Foreskin keratinocyte (primary cell): ENCODE measurements at places on chromosomes 2 and 18. TPM values are rescaled to one million over a fixed set of nuclear protein-coding genes. Genes with fewer than 3 reads are reported as not detected.

CHRNG gene
- total RNA-seq, result not detected in 2 replicates

NT5C1B gene
- total RNA-seq, result not detected in 2 replicates

NYAP2 gene
- not detected in 2 replicates for total RNA-seq

TRAPPC8 gene
- 28.3 and 29.5 TPM in 2 replicates for total RNA-seq

KATNAL2 gene
- 0.95 and 1.3 TPM in 2 replicates for total RNA-seq

KLHL41 gene
- total RNA-seq, result 0.17 and 0.18 TPM in 2 replicates

MC2R gene
- not detected in 2 replicates for total RNA-seq

APOB gene
- total RNA-seq, result not detected in 2 replicates

CLHC1 gene
- total RNA-seq, result 5.7 and 6.0 TPM in 2 replicates

SP140 gene
- 0.18 and 1.1 TPM in 2 replicates for total RNA-seq

CPO gene
- total RNA-seq, result not detected in 2 replicates

PROKR1 gene
- total RNA-seq, result not detected in 2 replicates

RAB10 gene
- 115 and 120 TPM in 2 replicates for total RNA-seq

C1D gene
- 23.9 and 26.5 TPM in 2 replicates for total RNA-seq

CNTNAP5 gene
- not detected in 2 replicates for total RNA-seq

LYG2 gene
- total RNA-seq, result not detected in 2 replicates

ETAA1 gene
- 14.6 and 15.5 TPM in 2 replicates for total RNA-seq

ANO7 gene
- total RNA-seq, result 0.24 and 0.46 TPM in 2 replicates

UPP2 gene
- total RNA-seq, result not detected in 2 replicates

MORN2 gene
- 17.3 and 20.5 TPM in 2 replicates for total RNA-seq

ONECUT2 gene
- total RNA-seq, result under 0.01 and 0.14 TPM in 2 replicates

MFSD6 gene
- total RNA-seq, result 7.4 and 9.4 TPM in 2 replicates

UGT1A4 gene
- 0.14 and 0.34 TPM in 2 replicates for total RNA-seq

SH3YL1 gene
- total RNA-seq, result 31.2 and 34.0 TPM in 2 replicates

RND3 gene
- 60.8 and 61.3 TPM in 2 replicates for total RNA-seq

ZNF804A gene
- not detected in 2 replicates for total RNA-seq

PROC gene
- 0.32 and 0.82 TPM in 2 replicates for total RNA-seq

SGO2 gene
- 17.7 and 21.6 TPM in 2 replicates for total RNA-seq

KIF5C gene
- total RNA-seq, result 0.07 and 0.11 TPM in 2 replicates

ACVR1 gene
- total RNA-seq, result 24.4 and 28.3 TPM in 2 replicates

VWC2L gene
- not detected in 2 replicates for total RNA-seq

HAT1 gene
- total RNA-seq, result 78.2 and 91.7 TPM in 2 replicates

NEU4 gene
- total RNA-seq, result not detected in 2 replicates

GAREM1 gene
- 2.3 TPM in 2 replicates for total RNA-seq

RAPGEF4 gene
- total RNA-seq, result 1.1 and 1.3 TPM in 2 replicates

RAMP1 gene
- total RNA-seq, result 3.4 and 4.3 TPM in 2 replicates

ZNF519 gene
- 3.2 and 4.1 TPM in 2 replicates for total RNA-seq

ARID5A gene
- 7.3 and 8.5 TPM in 2 replicates for total RNA-seq

STPG4 gene
- 0.07 TPM in 1 of 2 replicates, not detected in the other for total RNA-seq

PIEZO2 gene
- not detected in 2 replicates for total RNA-seq

SERPINB12 gene
- 0.07 and 0.10 TPM in 2 replicates for total RNA-seq

CBLN2 gene
- not detected in 2 replicates for total RNA-seq

RUFY4 gene
- total RNA-seq, result not detected in 2 replicates

DAW1 gene
- 0.39 and 0.44 TPM in 2 replicates for total RNA-seq

MBD1 gene
- 78.5 and 86.2 TPM in 2 replicates for total RNA-seq

ESPNL gene
- total RNA-seq, result 0.25 and 0.92 TPM in 2 replicates

TACR1 gene
- not detected in 2 replicates for total RNA-seq

CTLA4 gene
- not detected in 2 replicates for total RNA-seq

AFF3 gene
- total RNA-seq, result not detected in 2 replicates

SLC4A3 gene
- total RNA-seq, result 14.4 and 17.1 TPM in 2 replicates

HRH4 gene
- total RNA-seq, result 0.04 TPM in 1 of 2 replicates, not detected in the other
